Astrocyte (in vitro differentiated cells and primary cell): ENCODE measurements at places on chromosomes 2 and 18. TPM values are rescaled to one million over a fixed set of nuclear protein-coding genes. Genes with fewer than 3 reads are reported as not detected.

The CRYGD gene
- total RNA-seq: not detected in 2 replicates

The IL1A gene
- 0.31 and 0.43 TPM in 2 replicates for total RNA-seq

The SERPINB12 gene
- not detected in 2 replicates for total RNA-seq

DNA sequence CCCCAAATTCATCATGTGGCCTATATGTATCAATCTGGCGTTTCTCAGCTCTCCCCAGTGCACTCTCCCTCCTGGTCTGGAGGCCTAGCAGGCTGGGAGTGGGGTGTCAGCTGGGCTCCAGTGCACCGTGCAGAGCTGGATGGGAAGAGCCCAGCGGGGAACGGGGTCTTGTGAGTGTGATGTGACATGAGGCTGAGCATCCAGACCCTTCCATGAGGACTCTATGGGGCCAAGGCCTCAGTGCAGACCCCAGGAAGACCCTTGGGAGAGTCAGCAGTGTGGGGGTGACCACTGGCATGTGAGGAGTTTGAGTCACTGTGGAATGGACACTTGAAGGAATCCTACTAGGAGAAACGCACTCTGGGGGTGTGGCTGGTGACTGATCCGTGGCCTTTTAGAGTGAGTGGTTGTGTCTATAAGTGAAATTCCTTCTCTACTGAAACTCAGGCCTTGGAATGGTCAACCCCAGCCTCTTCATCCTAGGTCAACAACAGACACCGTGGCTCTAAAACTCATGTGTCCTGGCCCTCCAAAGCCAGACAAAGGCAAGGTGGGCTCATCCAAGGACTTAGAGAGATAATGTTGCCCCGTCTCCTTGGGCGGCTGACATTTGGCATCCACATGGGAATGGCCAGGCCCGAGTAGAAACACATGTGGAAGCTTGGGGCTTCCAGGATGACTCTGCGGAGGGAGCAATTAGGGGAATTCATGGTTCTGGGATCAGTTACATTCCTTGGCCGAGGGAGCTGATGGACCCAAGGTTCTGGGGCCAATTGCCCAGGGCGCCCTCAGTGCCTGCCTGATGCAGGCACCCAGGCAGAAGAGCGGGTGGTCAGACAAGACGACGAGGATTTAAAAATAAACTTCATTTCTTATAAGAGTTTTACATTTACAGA, 156.0 kb upstream of the TWIST2 start:
- DNase-seq: no peak

The RBM43 gene
- total RNA-seq: 4.8 and 5.5 TPM in 2 replicates

DNA sequence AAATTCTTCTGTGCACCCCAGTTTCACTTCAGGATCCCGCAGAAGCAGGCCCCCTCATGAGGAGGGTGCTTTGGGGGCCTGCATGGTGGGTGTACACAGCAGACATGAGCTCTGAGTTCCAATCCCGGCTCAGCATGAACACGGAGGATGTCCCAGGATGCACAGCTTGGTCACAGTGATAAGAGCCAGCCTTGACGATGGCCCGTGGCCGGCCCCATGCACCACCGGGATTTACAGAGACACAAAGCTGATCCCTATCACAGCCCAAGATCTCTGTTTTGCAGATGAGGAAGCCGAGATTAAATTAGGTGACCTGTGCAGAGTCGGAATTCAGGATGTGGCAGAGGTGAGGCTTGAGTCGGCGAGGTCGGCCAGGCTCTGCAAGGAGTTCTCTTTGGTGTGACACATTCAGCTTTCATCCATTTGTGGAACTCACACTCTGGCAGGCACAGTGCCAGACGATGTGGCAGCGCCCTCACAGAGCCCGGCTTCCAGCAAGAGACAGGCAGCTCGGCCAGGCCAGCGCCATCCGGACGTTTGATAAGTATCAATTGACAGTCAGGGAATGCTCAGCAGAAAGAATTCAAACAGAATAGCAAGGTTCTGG, 456.3 kb upstream of the MYT1L start:
- no peak for DNase-seq

The TTL gene
- total RNA-seq: 51.6 and 58.1 TPM in 2 replicates

- DNase-seq: no peak
Measured at GRCh38 chr2:23681356-23682140, 245.4 kb downstream of the ATAD2B start.

DNA sequence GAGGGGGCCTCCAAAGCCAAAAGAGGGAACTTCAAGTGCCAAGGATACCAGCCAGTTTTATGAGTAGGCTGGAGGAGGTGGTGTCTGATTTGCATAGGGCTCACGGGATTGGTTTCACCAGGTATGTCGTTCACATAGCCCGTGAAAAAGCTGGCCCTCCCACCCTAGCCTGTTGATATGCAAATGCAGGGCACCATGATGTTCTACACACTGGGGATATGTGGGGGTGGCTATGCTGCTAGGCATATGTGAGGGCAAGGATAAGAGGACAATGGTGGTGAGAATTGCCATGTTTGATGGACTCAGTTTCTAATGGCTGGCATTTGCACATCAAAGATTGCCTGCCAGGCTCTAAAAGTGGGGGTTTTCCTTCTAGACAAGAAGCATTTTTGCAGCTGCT, 378.6 kb downstream of the DPP10 start:
- DNase-seq: no peak

GRCh38 chr2:160484859-160485520, 8.6 kb downstream of the RBMS1 start:
- no peak for DNase-seq

DNA sequence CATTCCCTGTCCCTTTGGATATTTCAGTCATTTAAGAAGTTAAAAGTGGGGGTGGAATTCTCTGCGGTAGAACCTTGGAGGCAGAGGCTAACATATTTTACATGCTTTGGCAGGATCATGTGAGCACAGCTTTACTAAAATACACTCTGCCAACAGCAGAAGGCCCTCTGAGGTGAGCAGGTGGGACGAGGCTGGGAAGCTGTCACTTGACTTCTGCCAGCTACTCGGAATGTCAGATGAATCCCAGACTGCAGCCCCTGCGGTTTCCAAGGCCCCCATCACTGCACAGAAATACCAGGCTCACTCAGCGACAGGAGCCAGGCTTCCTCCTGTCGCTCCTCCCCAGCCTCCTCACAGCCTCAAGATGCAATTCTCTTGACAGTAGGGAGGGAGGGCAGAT, 220.9 kb upstream of the REV1 start:
- DNase-seq: peak; percentile 72

The HOXD10 gene
- not detected in 2 replicates for total RNA-seq

- peak; percentile 9 for DNase-seq
Measured at GRCh38 chr2:177161741-177162460, 50.7 kb upstream of the HNRNPA3 start.

DNA sequence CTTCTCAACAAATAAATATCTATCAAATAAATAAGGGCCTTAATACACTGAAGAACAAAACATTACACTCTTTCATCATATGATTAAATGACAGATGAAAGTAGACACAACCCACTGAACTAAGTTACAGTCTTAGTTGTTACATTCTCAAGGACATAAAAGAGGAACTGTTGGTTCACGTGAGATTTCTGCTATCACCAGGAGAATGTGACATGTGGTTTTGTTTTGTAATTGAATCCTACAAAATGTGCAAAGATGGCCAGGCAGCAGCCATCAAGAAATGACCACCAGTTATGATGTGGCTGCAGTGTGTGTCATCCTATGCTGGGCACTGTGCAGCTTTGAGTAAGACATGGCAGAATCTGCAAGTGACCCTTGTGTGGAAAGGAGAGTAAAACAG, 310.6 kb upstream of the PIK3C3 start:
- no peak for DNase-seq

- no peak for DNase-seq
Measured at GRCh38 chr2:8549273-8549922, 132.5 kb upstream of the ID2 start.

DNA sequence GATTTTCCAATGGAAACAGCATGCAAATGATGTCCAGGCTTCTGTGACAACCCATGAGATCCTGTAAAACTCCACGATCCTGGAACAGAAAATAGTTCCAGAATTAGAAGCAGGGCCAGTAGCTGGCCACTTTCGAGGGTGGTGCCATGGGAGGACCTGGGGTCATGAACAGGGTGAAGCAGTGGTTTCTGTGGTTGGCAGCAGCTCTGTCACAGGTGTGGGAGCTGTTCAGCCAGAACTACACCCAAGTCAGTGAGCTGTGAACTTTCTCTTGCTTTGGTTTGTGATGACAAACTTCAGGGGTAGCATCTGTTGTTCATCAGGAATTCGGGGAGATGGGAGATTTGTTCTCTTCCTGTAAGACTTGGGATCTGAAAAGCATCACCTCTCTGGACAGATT, 314.4 kb upstream of the NT5C1B start:
- DNase-seq: no peak

DNA sequence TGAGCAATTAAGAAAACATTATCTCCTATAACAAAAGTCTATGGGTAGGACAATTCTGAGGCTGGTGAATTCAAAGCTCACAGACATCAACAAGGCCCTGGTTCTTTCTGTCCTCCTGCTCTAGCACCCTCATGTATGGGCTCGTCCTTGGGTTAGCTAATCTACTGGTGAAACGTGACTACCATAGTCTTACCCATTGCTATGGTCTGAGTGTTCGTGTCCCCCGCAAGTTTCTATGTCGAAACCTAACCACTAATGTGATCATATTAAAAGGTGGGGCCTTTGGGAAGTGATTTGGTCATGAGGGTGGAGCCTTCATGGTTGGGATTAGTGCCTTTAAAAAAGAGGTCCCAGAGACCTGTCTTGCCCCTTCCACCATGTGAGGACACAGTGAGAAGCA, 564.7 kb downstream of the TNS1 start:
- no peak for DNase-seq

GRCh38 chr2:178478130-178478438, 316 bp downstream of the FKBP7 start:
- no peak for DNase-seq

DNA sequence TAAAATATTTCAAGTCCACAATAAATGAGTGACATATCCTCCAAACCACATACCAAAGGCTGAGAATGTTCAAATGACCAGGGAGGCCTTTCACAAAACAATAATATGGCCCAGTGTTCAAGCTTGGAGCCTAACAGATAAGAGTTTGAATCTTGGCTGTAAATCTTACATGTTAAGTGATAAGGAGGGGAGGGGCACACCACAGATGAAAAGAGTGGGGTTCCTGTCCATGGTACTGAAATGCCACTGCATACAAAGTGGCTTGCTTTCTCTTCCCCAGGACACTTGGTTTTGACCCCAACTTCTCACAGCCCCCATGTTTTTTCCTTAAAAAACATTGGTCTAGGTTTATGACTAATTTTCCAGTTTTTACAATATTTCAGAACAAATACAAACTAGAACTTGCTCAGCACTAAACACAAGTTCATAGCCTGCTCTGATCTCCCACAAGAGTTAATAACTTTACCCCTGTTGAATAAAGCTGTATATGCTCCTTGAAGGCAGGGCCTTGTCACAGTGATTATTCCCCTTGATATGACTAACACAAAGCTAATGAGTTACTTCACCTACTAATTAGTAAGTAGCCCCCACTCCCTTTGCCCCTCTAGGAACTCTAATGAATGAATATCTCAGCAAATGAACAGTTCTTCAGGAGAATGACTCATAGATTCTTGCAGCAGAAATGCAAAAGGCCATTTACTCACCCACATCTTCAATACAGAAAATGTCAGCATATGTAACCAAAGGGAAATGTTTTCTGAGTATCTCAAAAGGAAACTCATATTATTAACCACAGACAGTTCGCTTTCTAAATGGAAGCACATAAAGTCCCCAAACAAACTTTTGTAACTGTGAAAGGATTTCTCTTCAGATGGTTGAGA, 142.2 kb downstream of the SATB2 start:
- DNase-seq: peak; percentile 78

The SIX3 gene
- 0.48 and 1.7 TPM in 2 replicates for total RNA-seq

DNA sequence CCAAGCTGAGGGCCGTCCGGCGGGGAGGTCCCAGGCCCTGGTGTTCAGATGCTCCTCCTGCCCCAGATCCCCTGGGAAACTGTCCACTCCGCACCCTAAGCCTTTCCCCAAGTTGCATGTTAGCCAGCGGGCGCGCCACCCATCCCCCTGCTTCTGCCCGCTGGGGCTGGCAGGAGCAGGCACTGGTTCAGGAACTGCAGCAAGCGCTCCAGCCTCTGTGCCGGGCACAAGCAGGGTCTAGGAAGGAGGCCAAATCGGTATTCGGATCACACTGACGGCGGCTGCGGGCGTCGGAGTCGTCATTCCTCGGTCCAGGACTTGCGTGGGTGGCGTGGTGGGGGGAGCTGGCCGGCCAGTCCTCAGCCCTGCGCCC, 53.7 kb downstream of the FAM168B start:
- DNase-seq: no peak

- no peak for DNase-seq
Measured at GRCh38 chr2:121041516-121041915, 243.5 kb downstream of the TFCP2L1 start.

The CUL3 gene
- 78.2 and 95.5 TPM in 2 replicates for total RNA-seq
